ENCODE measurements at places on chromosomes 12 and 14. TPM values are rescaled to one million over a fixed set of nuclear protein-coding genes. Genes with fewer than 3 reads are reported as not detected.

Gene CLECL1
- not detected for total RNA-seq

Gene CPNE8
- 14.7 TPM for total RNA-seq

Gene B4GALNT1
- total RNA-seq, result not detected

Gene FAM90A1
- total RNA-seq, result not detected

Gene SLCO1B1
- not detected for total RNA-seq

Gene TAS2R42
- not detected for total RNA-seq

Gene LBHD2
- total RNA-seq, result not detected

Gene PXN
- 58.9 TPM for total RNA-seq
